ENCODE measurements at places on chromosomes 12 and 14.
A peak's percentile ranks its signal among the peaks of the same experiment; 100 is the strongest.

GRCh38 chr14:76193696-76194095 is 42.0 kb downstream of the GPATCH2L start:
- DNase-seq: no peak

DNA sequence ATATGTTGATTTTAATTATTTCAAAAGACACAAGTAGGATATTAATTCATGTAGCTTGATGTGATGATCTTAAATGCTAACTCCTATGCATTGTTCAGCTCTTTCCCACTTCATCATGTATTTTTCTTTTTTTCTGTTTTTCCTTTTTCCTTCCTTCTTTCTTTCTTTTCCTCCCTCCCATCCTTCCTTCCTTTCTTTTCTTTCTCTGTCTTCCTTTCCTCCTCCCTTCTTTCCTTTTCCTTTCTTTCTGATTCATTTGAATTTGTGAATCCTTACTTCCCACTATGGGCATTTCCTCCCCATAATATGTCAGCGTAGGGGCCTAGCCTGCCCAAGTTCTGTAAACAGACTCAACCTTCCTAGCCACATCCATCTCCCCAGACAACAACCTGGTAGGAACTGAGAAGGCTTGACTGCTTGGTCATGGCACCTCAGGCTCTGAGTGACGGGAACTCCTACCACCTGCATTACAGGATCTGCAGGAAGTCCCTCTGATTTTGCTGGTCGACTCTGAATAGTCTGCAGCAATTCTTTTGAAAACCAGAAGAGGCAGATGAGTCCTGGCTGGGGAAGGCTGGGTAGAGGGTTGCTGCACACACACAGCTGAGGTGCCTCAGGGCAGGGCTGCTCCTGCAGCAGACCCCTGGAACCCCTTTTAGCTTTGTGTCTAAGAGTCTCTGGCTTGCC is 33.4 kb upstream of the BHLHE41 start:
- DNase-seq: no peak

GRCh38 chr14:24119691-24120090 is 4.9 kb upstream of the NRL start:
- DNase-seq: no peak

DNA sequence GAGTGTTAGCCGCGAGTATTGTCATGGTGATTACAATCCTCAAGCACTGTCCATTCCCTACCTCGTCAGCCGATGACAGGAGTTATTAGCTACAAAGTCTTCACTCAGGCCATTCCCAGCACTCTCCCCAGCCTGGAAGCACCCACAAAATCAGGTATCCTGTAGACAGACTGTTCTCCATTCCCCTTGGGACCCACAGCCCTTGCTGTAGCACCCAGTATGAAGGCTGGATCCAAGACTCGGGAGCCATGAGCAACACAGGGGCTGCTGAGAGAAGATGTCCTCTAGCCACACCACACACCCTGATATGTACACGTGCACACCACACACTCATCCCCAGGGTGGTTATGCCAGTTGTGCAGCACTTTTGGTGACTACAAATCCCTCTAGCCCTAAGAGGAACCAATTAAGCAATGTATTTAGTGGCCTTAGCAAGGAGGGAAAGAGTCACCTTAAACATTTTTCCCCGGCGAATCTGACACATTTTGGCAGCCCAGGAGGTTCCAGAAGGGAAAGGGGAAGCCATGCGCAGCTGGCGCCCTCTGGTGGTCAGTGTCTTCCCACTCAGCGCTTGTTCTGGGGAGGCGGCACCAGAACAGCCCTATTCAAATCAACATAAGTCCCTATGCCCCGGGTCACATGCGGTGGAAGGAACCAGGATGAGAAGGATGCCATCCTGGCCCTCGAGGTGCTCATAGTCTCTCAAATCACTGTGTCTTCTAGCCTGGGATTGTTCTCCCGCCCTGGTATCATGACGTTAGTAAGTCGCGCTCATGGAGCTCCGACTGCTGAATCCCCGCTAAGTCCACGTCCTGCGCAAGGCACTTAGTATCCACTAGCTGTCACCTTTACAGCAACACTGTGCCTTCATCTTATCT is 96.9 kb downstream of the GCH1 start:
- DNase-seq: peak; percentile 66

Data from left renal cortex interstitium (tissue), 4 donors.